GM10248 (cell line): ENCODE measurements at places on chromosomes 4 and X.

- no peak for DNase-seq
Observed at GRCh38 chr4:3773552-3774001, 7.4 kb downstream of the ADRA2C start.

DNA sequence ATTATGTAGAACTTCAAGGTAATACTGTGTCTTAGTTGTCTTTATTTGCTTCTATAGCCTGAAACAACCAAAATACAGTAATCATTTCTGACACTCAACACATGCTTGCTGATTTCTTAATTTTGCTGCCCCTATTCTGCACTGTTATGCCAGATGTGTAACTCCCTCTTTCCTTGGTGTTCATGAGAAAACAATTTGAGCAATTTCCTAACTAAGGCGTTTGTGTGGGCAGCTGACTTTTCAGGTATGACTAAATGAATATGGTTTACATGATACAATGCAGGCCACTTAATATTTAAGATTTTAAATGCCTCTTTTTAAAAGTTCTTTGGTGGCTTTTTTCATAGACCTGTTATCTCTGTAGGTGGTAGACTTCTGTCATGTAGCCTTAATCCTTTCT lies 46.1 kb upstream of the CENPE start:
- DNase-seq, result no peak

GRCh38 chr4:44446801-44447562 lies 1.6 kb downstream of the KCTD8 start:
- DNase-seq, result peak; percentile 15

DNA sequence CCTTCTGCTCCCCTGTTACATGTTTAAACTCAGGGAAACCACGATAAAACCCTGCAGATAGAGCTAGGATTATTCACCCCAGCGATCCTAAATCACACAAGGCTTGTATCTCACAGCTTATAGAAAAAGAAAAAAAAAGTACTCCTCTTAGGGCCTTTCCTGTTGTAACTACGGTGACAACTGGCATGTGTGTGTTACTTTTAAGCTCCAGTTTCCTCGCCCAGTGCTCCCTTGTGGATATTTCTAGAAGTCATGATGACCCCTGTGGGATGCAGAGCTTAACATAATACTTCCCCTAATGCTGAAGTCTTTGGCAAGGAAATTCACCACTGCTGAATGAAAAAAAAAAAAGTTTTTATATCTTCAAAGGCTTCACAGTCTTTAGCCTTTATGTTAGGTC lies 114.7 kb downstream of the NWD2 start:
- no peak for DNase-seq

GRCh38 chr4:116400480-116400879 lies 684.9 kb downstream of the TRAM1L1 start:
- DNase-seq, result no peak

GRCh38 chr4:128825226-128825625 lies 15.7 kb downstream of the JADE1 start:
- DNase-seq, result no peak

- no peak for DNase-seq
Observed at GRCh38 chr4:39255266-39255665, 72.9 kb downstream of the WDR19 start.

DNA sequence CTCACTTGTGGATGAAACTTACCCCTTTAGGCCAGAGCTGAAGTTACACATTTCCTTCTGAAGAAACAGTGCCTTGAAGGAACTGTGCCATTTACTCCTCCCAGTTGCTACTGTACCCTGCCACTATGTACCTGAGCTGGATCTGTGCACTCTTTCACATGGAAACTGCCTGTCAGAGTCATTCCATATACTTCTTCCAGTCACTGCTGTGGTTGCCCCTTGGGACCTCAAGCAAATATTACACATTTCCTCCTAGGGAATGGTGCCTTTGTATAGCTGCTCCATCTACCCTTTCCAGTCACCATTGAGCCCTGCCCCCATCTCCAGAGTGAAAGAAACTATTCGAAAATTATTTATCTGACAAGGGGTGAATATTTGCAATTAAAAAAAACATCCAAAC lies 1328.3 kb downstream of the TECRL start:
- no peak for DNase-seq

DNA sequence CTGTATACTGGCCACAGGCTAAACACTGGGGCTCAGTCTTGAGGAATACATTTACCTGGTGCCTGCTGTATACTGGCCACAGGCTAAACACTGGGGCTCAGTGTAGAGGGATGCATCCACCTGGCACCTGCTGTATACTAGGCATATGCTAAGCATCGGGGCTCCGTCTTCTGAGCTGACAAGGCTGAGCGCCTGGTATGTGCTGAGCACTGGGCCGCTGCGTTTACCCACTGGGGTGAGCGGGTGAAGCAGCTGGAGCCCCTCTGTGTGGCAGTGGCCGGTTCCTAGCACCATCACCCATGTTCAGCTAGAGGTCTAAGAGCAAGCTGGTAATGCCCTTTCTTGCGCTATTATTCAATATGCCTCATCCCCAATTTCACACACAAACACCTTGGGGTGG lies 93.4 kb downstream of the ADRA2C start:
- DNase-seq, result no peak

- DNase-seq, result peak; percentile 57
Observed at GRCh38 chrX:71618303-71618721, at the start of gene CXCR3. Gene CXCR3 (minus strand): TSS chrX:71618511. CDS start chrX:71618449, 62 bp downstream.

GRCh38 chr4:38664706-38665401 lies 855 bp downstream of the KLF3 start:
- DNase-seq, result peak; percentile 42

- DNase-seq, result peak; percentile 18
Observed at GRCh38 chr4:73193155-73193554, 65.4 kb downstream of the ANKRD17 start.

DNA sequence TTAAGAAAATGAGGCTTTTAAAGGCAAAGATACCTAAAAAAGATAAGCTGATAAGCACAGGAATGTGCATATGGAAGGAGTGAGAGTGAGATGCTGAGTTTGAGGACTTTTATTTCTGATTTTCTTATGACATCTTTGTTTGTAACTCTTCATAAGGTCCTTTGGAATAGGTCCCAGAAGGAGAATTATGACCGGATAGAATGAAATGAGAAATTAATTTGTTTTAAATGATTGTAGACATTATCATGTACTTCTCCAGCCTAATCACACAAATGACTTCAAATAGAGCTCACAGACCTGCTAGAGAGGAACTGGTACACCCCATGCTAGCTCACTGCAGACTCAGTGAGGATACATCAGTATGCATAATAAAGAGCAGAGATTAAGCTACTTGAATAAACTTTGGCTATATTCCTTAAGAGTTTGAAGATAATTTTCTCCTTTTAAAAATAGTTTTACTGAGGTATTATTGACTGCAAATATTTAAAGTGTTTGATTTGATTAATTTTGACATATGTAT lies 5.6 kb downstream of the GK2 start:
- DNase-seq, result no peak

DNA sequence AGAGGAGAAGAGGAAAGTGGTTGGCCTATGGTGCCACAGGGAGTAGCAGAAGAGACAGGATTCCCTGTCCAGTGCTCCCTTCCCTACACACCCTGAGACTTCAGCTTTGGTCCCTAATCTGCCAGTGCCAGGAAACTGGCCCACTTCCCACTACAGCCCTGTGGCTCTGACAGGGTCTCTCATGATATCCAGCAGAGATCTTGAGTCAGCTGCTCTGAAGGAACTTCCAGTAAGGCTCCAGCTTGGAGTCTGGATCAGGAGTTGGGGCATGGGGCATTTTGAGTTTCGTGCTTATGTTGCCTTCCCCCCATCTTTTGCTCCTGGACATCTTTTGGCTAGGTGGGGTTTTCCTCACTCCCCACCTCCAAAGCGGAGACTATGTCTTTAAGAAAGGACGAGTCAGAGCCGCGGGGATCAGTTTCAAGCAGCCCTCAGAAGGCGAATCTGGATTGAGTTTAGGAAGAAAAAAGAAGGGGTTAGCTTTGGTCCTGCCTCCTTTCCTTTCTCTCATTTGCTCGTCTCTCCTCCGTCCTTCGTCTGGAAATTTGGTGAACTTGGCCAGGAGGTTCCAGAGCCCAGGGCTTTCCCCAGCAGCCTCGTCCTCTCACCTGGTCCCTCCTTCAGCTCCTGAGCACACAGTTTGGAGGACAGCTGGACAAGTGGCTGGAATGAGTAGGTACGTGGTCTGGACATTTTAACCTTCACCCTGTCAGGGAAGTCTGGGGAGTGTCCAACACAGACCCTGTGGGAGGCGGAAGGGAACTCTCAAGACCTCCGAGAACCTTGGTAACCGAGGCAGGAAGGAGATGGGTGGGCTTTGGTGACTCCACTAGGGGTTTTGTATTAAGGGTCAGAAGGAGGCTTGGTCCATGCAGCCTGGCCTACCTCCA lies 104.4 kb downstream of the RTL5 start:
- no peak for DNase-seq

GRCh38 chr4:141158219-141158618 lies 24.9 kb upstream of the RNF150 start:
- peak; percentile 25 for DNase-seq

- DNase-seq, result no peak
Observed at GRCh38 chrX:66680451-66680850, 41.6 kb upstream of the EDA2R start.

DNA sequence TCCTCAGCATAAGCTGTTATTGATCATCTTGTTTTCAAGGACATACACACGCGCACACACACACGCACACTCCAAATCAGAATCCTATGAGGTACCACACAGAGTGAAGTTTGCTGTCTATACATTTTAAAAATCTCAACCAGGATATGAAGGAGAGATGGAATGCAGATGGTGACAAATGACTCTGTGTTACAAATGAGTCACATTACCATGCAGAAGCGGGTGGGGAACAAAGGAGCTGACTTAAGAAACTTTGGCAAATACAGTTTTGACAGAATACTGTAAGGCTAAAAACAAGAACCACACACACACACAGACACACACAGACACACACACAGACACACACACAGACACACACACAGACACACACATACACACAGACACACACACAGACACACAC lies 81.7 kb downstream of the RELL1 start:
- DNase-seq, result no peak

DNA sequence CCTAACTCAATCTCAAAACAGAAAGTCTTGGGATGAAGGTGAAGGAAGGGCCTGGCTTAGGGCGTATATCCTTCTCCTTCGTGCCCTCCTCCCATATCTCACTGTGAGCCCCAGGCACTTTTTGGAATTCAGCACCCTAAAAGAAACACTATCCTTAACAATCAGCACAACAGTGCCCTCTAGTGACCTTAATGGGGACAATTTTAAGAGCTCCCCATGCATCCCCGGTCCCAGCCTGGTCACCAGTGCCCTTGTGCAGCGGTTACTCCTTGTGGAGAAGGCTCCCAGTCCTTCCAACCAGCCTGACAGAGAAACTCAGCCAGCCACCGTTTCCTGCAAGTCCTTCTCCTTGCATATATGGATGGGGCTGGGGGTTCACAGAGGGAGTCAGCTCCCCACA lies 4.2 kb downstream of the PAK3 start:
- DNase-seq, result peak; percentile 54
